COR-L47 (cell line): ENCODE measurements at places on chromosomes 12 and 14.

DNA sequence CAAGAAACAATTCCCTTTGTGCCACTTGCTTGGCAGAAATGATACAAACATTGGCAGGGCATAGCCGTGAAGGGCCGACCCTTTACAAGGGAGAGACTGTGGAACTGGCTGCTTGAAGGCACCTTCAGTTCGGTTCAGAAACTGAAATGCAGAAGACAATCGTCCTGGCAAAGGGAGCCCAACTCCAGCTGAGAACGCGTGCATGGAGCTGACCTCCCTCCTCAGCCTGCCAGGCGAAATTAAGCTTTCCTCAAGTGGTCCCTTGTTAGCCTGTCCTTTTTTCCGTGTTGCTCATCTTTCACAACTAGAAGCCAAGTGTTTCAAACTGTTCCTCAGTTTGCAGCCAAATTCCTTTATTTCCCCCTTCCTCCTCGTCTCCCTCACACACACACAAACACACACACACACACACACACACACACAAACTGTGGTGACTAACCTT lies 8.1 kb downstream of the LGR5 start:
- no peak for DNase-seq

DNA sequence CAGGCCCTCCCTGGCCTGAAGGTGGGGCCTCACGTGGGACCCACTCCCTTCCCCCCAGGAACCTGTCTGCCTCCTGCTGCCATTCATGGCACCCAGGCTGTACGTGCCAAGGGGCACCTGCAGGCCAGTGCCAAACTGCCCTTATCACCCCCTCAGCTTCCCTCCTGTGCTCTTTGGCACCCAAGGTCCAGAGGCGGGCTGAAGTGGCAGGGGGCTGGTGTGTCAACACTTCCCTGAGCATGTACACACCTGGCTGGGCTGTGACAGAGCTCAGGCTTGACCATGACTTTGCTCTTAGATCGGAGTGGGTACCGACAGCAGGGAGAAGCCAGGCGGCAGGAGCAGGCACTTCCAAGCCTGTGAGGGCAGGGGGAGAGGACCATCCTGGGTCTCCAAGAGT lies 41.6 kb downstream of the HSD17B6 start:
- no peak for DNase-seq

GRCh38 chr12:76685246-76685678 lies 78.7 kb upstream of the ZDHHC17 start:
- no peak for DNase-seq

DNA sequence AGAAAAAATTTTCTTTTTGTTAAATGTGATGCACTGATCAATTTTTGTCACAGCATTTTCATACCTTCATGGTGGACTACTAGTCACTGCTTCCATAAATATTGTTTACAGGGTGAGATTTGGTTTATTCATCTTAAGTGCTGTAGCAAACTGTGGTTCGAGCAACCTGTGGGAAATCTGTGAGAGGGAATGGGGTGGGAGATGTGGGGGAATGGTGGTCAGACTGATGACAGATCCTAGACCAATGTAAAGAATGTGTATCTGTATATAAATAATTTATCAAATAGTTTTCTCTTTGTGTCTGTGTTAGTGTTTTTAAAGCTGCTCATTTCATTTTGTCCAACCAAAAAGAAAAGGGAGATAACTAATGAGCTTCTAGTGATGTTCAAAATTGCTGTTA lies 26.7 kb downstream of the CSRP2 start:
- no peak for DNase-seq

DNA sequence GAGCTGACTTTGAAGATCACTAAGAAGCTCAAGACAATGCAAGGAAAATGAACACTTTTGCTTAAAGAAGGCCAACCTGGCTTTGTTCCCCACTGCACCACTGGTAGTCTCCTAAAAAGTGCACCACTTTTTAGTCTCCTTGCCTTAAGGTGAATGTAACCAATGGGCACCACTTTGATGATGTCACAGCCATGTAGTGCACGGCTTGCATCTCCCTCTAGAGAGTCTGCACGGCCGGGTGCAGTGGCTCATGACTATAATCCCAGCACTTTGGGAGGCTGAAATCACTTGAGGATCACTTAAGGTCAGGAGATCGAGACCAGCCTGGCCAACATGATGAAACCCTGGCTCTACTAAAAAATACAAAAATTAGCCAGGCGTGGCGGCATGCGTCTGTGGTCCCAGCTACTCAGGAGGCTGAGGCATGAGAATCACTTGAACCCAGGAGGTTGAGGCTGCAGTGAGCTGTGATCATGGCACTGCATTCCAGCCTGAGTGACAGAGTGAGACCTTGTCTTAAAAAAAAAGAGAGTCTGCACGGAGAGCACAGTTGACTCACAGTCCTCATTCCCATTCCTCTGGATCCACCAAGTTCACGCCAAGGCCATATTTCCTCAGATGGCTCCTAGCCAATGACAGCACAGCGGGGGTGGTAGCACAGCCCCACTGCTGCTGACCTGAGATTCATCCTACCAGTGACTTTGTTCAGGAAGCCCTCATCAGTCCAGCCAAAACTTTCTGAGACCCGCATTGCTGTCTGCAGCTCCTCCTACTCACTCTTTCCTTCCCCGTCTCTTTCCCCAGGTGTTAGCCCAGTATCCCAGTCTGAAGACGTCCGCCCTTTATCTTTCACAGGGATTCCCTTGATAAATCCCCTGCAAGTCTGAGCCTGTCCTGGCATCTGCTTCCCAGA lies 16.5 kb upstream of the IFT81 start:
- no peak for DNase-seq
